ENCODE measurements at places on chromosomes 1 and 21.

DNA sequence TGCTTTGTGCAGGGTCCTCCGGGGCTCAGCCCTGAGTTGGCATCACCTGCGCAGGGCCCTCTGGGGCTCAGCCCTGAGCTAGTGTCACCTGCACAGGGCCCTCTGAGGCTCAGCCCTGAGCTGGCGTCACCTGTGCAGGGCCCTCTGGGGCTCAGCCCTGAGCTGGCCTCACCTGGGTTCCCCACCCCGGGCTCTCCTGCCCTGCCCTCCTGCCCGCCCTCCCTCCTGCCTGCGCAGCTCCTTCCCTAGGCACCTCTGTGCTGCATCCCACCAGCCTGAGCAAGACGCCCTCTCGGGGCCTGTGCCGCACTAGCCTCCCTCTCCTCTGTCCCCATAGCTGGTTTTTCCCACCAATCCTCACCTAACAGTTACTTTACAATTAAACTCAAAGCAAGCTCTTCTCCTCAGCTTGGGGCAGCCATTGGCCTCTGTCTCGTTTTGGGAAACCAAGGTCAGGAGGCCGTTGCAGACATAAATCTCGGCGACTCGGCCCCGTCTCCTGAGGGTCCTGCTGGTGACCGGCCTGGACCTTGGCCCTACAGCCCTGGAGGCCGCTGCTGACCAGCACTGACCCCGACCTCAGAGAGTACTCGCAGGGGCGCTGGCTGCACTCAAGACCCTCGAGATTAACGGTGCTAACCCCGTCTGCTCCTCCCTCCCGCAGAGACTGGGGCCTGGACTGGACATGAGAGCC is 22.7 kb downstream of the COL6A1 start:
- no peak for DNase-seq

- DNase-seq: no peak
Measured at GRCh38 chr1:50735443-50735842, 224.6 kb downstream of the FAF1 start.

DNA sequence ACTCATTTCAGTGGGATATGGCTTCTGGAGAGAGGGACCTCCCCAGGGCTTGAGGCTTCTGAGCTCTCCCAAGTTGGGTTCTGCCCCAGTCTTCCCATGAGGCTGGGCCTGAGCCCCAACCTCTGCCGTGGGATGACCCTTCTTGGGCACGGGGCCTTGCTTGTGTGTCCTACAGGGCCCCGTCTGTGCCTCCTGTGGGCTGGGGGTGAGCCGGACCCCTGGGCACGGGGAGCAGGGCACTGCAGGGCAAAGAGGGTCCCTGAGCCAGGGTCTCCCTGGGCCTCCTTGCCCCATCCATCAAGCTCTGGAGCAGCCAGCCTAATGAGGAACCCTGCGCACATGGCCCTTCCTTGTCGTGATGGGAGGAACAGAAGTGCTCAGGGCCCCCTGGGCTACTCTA is 5.2 kb upstream of the SMYD3 start:
- DNase-seq: no peak

- DNase-seq: no peak
Measured at GRCh38 chr1:160354388-160354985, 11.3 kb downstream of the NCSTN start.

DNA sequence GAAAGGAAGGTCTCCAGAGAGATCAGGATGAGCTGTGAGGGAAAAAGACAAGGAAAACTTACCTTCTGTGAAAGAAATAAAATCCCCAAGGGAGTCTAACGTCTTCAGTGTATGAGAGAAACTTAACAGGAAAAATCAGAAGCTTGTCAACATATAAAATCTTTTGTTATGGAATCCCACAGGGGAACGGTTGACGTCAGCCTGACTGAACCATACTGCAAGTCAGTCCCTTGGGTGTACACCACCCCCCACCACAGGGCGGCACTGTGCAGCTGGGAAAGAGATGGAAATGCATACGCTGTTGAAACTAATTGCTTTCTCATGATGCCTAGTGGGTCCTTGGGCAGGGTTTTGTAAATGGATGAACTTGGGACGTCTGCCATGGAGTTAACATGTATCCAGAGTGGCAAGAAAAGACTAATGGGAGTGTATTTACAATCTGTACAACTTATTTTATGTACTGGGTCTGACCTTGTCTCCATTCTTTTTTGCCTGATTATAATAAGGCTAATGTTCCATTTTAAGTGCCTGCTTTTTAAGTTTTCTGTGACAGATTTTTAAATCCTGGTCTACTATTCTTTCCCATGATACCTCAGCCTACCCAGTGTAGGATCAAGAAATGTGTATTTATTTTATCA is 22.7 kb downstream of the UTP25 start:
- DNase-seq: no peak

DNA sequence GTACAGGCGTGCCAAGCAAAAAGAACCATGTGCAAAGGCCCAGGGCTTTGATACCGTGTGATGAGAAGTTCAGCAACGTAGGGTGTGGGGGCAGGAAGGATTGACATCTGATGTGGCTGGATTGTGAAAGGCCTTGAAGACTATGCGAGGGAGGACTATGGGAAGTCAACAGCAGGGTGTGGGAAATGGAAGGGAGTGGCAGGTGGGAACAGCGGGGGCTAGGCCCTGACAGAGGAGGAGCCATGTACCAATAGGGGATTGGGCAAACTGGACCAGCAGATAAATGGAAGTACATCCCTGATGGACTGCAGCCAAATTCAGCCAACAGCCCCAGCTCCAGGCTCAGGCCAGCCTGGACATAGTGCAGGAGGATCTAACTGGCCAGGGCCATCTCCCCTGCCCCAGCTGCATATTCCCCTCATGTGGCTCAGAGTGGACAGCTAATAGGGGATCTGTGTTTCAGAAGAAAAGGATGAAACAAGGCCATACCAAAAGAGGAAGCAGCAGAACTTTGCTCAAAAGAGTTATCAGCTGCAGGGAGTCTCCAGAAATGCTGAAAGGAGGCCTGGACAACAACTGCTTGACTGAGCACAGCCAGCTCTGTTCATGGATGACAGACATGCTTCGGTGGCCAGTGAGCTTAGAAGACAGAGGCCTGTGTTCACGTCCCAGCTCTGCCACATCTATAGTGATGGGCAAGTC is 140.2 kb upstream of the SGIP1 start:
- DNase-seq: no peak

GRCh38 chr1:151134991-151135390 is 11.4 kb downstream of the SEMA6C start:
- no peak for DNase-seq

- no peak for DNase-seq
Measured at GRCh38 chr1:82565546-82565945, 764.8 kb downstream of the ADGRL2 start.

DNA sequence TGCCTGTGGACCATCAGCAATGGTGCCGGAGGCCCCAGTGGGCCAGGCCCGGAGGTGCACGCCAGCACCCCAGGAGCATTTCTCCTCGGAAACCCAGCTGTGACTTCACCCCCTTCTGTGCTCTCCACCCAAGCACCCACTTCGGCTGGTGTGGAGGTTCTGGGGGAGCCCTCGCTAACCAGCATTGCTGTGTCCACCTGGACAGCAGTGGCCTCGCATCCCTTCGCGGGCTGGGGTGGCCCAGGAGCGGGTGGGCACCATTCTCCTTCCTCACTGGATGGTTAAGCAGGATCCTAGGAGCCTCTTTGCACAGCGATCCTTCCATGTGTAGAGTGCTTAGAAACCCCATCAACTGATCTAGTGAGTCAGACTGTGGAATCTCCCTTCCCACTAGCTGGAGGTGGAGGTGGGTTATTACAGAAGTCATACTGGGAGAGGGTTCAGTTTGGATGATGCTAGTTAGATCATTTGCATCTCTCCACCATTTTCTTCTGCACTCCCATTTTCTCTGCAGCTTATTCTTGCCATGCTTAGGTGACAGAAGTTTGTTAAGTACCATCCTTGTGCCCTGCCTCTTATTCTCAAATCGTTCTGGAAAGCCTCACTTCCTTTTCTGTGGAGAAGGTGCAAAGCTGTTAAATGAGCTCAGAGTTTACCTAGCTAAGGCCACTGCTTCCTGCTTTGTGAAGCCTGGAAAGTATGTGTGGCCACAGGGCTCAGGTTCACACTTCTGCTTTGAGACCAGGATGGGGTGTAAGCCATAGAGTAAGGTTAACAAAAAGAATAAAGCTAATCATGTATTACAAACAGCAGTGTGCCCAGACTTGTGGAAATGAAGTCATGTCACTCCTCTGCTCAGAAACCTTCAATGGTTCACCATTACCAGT is 32.3 kb downstream of the TBX19 start:
- DNase-seq: no peak

DNA sequence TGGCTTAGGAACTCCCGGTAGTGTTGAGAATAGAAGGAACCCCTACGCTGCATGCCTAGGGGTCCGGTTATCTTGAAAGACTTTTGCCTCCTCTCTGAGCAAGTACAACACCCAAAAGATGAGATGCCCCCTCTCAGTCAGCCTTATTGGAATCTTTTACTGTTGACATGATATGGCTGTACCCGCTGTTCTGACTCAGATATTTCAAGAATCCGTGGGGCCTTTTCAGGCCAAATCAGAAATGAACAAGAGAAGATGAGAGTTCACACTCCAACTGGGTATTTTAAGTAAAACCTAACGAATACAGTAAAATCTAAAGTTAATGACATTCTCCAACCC is 164.2 kb downstream of the PPIAL4G start:
- no peak for DNase-seq

DNA sequence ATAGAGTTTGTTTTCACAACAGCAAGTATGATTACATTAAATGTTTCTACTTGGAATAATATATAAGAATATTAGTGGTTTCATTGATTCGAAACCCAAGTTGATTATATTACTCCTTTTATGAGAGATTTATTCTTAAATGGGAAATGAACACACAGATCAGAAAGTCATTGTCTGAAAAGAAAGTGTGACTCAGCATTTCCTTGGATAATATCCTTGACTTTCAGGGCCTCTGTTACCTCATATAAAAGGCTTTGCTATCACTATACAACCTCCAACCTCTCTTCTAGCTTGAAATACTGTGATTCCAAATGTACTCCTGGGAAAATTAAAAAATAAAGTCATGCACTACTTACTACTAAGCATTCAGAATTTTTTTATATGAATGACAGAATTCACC is 295.3 kb upstream of the LYPLAL1 start:
- no peak for DNase-seq

Data from activated CD4-positive, CD25-positive, alpha-beta regulatory T cell (primary cell).